GM19239 (cell line): ENCODE measurements at places on chromosomes 4 and X.
A peak's percentile ranks its signal among the peaks of the same experiment; 100 is the strongest.

DNA sequence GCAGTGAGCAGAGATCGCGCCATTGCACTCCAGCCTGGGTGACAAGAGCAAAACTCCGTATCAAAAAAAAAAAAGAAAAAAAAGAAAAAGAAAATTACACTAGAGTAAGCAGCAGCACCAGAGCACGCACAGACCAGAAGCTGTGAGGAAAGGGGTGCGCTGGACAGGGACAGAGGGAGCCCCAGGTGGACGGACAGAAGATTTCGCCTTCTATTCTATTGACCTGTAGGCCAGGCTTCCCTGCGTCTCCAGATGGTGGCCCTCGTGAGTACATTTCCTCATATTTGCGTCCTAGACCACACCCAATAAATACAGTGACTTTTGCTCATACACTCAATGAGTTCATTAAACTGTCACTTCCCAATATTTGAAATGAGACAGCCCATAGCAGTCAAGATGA, 19.1 kb downstream of the MTNR1A start:
- DNase-seq, result no peak

DNA sequence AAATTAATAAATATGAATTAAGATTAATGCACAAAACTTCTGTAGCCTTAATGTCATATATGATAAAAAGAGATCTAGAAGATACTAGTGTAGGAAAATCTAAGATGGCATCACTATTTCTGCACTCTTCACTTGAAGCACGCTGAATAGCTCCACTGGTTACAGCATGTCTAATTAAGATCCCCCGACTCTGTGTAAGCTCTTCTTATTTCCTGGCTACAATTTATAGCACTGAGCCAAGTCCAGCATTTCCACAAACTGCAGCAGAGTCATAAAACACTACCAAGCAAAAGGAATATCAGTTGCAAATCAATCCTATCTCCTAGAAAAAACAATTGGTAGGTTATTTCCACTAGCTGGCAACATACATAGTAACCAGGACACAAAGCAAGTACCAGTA, 1.3 kb upstream of the CCNA2 start:
- DNase-seq, result no peak

GRCh38 chrX:86460760-86461159, 312.5 kb downstream of the DACH2 start:
- DNase-seq, result no peak

DNA sequence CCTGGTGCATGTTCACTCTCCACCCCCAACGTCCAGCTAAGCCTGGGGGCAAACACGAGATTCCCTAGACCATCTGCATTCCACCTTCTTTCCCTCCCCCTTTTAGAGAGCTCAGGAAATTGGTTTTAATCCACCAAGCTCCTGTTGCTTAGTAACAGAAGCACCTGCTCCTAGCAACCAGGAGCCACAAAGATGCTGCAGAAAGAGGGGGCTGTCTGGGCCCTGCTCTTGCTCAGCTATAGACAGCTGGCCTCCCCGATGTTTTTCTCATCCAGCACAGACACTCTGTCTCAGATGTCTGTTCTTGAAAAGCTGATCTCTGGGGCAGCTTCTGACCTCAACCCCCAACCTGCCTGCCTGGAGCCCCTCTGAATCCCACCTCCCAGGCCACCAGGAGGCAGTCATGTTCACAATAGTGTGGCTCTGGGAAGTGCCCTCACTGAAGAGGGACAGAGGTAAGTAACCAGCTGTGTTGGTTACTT, 71.5 kb downstream of the SLC16A2 start:
- DNase-seq, result no peak

GRCh38 chr4:25060241-25060962, 29.7 kb upstream of the LGI2 start:
- no peak for DNase-seq

DNA sequence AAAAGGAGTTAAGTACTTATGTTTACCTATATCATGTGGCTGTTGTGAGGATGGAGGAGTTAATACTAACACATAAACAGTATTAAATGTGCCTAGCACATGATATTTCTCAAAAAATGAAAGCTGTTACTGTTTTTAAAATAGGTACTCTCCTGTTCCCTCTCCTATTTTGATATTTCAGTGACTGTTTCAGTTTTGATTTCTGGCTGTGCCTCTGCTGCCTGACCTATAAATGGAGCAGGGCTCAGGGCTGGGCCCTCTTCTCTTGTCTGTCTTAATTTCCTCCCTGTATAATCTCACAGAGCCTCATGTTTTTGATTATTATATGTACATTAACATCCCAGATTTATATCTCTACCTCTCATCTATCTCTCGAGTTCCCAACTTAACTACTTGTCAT, 93.3 kb downstream of the UGT8 start:
- peak; percentile 13 for DNase-seq

DNA sequence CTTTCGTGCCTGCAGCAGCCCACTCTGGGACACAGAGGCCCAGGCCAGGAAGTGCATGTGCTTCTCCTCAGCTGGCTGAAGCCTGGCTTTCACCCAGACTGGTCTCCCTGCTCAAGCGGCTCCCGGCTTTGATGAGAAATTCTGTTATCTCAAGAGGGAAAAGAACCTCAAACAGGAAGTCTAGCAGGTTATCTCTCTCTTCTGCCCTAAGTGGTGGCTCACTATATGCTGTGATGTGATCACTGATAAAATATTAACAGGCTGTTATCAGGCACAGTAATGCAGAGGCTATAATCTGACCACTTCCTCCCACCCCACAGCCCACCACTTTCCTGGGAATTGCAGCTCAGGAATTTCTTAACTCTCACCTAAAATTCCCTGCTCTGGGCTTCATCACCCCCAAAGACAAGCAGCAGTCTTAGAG, 13.3 kb downstream of the CLDN2 start:
- no peak for DNase-seq

DNA sequence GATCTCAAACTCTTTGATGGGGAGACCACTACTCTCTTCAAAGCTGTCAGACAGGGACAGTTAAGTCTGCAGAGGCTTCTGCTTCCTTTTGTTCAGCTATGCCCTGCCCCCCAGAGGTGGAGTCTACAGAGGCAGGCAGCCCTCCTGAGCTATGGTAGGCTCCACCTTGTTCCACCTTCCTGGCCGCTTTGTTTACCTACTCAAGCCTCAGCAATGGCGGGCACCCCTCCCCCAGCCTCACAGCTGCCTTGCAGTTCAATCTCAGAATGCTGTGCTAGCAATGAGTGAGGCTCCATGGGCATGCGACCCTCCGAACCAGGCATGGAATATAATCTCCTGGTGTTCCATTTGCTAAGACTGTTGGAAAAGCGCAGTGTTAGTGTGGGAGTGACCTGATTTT, 42.1 kb upstream of the UGT2B10 start:
- no peak for DNase-seq

DNA sequence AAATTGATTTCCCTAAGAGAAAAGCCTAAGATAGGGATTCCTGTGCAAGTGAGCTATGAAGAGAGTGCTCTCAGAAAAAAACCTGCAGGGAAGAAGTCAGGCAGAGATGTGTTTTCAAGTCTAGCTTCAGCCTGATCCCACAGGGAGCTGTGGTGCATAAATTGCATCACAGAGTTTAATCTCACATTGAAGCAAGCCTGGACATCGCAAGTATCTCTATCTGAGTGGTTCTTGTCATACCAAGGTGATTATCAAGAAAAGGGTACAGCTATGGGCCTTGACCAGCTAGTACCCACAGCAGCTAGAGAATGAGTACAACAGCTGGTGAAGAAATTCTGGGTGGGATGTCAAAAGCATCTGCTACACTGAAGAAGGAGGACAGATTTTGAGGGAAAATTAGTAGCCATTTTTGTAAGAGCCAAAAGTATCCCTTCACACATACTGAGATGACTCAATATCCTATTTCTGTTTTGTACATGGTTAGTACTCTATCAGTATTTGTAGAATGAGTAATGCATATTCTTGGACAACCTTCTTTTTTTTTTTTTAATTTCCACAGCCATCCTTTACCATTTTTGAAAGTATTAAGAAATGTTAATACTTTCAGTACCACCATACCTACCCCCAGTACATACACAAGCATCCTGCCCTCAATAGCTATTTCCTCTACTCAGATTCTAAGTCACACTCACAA, 708.9 kb downstream of the IL1RAPL1 start:
- no peak for DNase-seq
